Thyroid gland (tissue), 4 donors: ENCODE measurements at places on chromosomes 6 and 20.

GRCh38 chr20:59864726-59865125 lies 68.7 kb downstream of the SYCP2 start:
- DNase-seq, result no peak

DNA sequence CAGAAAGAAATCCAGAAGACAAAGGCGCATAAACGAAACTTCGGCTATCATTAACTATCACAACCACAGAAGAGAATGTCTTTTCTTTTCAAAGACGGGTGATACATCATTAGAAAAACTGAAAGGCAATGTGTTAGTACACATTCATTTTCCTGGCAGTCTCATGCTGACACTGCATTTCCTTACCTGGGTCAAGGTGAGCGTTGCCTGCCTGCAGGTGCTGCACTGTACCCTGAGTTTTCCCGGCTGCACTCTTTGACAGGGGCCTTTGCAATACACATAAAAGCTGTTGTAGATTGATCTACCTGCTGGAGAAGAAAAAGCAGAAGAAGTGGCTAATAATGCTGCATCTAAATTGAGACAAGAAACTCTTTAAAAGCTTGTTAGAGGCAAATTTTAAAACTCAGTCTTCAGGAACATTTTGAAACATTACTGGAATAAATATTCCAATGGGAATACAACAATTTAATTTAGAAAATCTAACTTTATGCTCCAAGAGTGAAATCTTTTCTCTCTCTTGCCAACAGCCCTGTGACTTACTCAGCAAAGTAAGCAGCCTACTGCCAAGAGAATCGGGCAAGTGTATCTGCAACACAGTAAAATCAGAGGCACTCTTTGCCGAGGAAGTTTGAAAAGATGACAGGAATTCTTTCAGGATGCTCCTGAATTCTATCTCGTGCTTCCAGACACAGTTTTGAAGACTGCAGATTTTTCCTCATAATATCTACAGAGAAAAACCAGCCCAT lies 526.4 kb downstream of the PRKN start:
- no peak for DNase-seq

DNA sequence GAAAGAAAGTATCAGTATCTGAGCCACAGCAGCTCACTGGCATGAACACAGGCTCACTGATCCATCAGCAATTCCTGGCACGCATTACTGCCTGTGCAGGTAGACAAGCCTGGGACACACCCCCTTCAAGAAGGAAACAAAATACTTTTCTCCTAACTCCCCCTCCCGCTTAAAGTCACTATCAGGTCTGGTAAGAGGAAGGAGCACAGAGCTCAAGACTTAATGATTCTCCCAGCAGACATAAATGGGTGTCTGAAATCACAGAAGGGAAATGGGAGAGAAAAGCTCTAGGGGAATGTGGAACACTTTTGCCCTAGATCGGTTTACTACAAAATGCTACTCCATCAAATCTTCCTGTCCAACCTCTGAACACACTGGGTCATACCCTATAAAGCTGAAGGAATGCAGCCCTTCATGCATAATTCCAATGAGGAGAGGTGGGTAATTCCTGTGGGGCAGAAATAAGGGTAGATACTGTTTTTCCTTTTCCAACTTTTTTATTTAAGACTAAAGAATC lies at the start of gene ADGRF1:
Gene ADGRF1 (minus strand): TSS at position 58 of the 517 bp plus-strand sequence. CDS start 13,271 bp downstream, outside the sequence.
- peak; percentile 87 for DNase-seq

- DNase-seq, result no peak
Observed at GRCh38 chr20:36779656-36780025, 6.1 kb upstream of the DSN1 start.

GRCh38 chr6:35044761-35045421 lies 96.2 kb downstream of the TCP11 start:
- DNase-seq, result no peak

DNA sequence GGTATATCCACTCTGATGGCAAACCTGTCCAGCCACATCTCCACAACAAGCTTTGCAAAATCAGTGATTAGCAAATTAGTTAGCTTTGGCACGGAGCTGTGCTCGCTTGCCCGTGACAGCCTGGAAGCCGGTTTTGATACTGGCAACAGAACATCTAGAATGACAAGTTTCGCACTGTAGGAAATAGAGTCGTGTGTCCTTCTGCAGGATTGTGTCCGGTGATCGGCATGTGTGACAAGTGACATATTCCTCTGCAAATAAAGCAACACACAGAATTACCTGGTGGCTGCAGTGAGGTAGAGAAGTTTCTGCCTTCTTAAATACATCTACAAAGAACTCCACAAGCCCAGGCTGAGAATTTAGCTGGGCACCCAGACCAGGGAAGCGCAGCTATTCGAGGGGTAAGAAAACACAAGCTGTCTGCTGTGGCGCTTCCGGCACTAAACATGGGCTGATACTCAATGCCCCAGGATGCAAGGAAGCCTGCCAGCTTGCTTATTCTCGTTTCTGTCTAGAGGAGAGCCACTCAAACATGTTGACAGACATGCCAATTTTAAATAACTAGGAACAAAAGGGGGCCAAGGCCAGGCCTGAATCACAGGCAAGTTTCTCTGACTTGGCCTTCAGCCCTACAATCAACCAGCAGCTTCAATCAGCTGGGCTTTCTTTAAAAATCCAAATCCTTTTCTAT lies 22.2 kb downstream of the EIF2S2 start:
- peak; percentile 83 for DNase-seq

DNA sequence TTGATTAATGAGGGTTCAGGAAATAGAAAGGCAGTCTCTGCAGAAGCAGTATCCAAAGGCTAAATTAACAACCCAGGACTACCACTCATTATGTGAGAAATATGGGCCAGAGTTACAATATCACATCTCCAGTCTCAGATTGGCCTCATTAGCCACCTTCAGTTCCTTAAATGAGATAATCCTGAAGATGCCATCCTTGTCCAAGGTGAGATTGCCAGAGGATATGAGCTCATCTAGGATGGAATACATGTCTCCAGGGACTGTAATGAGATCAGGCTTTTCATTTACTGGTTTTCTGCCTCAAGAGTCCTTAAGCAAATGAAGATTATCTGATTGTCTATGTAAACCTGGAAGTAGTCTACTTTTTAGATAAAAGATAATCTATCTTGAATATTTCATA lies 196.3 kb downstream of the FUT9 start:
- no peak for DNase-seq

- DNase-seq, result no peak
Observed at GRCh38 chr20:14879020-14879697, 541.7 kb upstream of the FLRT3 start.
